NCI-H2081 (cell line): ENCODE measurements at places on chromosomes 12 and 14.
A peak's percentile ranks its signal among the peaks of the same experiment; 100 is the strongest.

DNA sequence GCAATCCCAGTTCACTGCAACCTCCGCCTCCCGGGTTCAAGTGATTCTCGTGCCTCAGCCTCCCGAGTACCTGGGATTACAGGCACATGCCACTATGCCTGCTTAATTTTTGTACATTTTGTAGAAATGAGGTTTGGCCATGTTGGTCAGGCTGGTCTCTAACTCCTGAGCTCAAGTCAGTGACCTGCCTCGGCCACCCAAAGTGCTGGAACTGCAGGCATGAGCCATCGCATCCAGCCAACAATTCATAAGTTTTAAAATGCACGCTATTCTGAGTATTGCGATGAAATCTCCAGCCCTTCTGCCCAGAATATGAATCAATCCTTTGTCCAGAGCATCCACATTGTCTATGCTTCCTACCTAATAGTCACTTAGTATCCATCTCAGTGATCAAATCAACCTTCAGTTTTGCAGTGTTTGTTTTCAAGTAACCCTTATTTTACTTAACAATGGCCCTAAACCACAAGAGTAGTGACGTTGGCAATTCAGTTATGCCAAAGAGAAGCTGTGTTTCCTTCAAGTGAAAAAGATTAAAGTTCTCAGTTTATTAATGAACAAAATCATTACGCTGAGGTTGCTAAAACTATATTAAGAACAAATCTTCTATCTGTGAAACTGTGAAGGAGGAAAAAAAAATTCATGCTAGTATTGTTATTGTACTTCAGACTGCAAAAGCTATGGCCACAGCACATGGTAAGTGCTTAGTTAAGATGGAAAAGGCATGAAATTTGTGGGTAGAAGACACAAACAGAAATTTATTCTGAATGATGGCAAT lies 11.0 kb downstream of the GCH1 start:
- DNase-seq: no peak

GRCh38 chr12:42372154-42372791 lies 46.3 kb downstream of the PPHLN1 start:
- DNase-seq: peak; percentile 38

DNA sequence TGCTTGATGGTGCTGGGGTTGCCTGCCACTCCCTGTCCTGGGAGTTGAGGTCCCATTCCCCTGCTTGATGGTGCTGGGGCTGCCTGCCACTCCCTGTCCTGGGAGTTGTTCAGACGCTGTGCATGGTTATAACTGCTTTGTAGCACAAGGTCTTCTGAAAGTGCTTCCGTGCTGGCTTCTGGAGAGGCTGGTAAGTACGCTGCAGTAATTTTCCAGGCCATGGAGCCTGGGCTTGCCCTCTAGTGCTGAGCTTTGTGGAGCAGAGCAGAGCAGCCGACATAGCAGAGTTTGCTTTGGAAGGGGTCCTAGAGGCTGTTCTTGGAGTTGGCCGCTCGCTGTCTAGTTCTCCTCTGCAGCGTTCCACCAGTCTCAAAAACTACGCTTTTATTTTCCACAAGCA lies 6.3 kb downstream of the B4GALNT3 start:
- DNase-seq: no peak

- no peak for DNase-seq
Observed at GRCh38 chr12:87768501-87769287, 260.5 kb downstream of the C12orf50 start.

DNA sequence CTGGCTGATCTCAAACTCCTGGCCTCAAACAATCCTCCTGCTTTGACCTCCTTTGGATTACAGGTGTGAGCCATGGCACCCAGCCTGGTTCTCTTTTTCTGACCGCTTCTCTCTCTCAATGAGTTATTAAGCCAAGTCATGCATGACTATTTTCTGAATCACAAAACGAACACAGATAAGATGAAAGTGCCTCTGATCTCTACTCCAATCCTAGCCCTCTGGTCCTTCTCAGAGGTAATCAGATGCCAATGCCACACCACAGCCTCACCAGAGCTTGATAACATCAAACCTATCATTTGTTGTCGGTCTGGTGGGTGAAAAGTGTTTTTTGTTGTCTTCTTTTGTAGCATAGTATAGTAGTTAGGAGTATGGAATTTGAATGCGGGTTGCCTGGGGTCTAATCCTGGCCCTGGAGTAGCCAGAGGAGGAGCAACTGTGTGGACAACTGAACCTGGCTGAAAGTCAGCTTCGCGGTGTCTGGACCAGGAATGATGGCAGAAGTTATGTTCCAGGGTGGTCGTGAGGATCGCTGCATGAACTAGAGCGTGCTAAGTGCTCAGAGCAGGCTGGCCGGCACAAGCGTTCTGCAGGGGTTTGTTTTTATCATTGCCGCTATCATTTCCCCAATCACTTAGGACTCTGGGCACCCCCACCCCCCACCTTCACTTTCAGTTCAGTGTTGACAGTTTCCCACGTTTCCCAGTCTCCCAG lies 77.9 kb downstream of the SPRING1 start:
- no peak for DNase-seq

- no peak for DNase-seq
Observed at GRCh38 chr12:107475900-107476299, 209.7 kb upstream of the PWP1 start.

DNA sequence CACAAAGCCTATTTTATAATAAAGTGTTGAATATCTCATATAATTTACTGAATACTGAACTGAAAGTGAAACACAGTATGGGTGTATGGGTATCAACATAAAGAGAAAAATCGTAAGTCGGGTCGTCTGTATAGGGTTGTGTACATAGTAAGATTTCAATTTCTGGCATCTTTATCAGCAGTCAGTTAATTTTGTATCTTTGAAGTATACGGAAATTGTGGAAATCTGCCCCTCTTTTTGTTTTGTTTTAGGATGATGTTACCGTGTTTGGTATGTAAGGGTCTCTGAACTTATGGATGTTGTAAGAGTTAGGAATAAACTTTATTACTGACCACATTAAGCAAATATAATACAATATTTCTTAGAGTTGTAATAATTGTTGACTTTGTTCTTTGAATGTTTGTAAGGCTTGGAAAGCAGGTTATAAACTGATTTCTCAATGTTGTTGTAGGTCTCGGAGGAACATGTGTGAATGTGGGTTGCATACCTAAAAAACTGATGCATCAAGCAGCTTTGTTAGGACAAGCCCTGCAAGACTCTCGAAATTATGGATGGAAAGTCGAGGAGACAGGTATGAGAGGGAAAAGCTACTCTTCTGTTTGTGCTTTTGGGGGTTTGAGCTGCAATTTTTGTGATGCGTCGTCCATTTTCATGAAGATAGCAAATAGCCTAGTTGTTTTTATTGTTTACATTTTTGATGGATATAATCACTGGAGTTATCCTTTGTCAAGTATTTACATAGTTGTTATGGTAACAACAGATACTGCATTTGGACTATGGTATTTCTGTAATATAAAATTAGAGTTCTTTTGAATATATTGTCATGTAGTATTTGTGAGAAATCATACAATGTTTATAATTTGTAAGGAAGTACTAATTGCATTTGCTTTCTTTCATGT lies 12.0 kb downstream of the EID3 start:
- DNase-seq: no peak

- no peak for DNase-seq
Observed at GRCh38 chr12:111312708-111313107, 56.2 kb downstream of the PHETA1 start.

DNA sequence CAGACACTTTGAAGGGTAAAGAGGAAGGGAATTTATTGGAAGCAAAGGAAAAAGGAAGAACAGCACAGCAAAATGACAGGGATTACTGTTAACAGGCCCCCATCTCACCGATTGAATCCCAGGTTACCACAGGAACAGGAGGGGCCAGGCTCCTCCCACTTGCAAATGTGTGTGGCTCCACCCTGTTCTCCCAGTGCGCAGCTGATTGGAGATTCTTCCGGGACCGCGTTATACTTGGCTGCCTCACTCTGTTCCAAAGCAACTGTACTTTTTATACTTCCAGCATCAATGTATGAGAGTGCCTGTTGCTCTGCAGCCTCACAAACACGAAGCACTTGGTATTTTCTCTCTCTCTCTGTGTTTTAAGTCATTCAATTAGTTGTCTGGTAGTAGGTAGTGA lies 273.6 kb upstream of the MDGA2 start:
- no peak for DNase-seq
